ENCODE measurements at places on chromosomes 4 and X.

DNA sequence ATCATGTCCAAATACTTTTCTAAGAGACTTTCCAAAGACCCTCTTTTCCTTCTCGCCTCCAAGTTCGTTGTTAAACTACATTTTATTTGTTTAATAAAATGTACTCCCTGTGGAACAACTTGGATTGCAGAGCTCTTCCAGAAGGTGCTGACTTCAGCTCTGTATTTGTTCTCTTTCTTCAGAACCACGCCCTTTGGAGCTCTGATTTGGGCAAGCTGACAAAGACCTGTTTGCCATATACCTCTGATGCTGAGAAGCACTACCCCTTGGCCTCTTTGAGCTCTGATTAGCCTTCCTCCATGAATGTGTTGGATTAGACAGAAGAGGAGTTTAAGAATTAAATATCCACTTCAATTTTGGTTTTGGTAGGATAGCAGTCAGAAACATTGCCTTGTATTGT is 815.1 kb upstream of the POU3F4 start:
- no peak for DNase-seq

GRCh38 chr4:3473996-3474765 is 11.1 kb downstream of the DOK7 start:
- DNase-seq = no peak

DNA sequence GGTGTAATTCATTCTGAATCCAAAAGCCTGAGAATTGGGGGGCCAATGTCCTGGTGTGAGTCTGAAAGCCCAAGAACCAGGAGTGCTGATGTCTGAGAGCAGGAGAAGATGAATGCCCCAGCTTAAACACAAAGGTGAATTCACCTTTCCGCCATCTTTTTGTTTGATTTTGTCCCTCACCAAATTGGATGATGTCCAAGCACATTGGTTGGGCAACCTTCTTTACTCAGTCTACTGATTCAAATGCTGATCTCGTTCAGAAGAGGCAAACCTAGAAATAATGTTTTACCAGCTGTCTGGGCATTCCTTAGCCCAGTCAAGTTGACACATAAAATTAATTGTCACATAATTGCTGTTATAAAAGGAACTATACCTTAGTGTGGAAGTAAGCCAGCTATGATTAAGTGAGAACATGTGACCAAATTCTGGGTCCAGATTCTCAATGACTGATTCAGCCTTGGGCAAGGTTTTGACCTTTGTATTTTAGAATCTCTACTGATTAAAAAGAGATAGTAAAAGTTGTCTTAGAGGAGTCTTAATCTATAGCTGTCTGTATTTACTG is 34.5 kb upstream of the SLC4A4 start:
- DNase-seq = no peak

DNA sequence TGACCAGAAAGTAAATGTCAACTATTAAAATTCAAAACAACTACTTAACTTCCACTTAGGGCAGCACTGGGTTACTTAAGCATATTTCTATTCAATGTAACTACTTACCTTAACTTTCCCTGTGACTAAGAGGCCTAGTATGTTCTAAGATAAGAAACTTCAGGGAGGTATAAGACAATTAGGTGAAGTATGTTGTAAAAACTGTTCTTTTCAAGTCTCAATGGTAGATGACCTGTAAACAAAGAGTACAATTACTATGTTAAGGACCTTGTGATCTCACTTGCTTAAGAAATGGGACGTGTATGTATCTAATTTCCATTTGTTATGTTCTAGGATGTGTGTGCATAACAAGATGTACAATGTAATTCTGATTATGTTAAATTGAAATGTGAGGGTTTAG is 960.5 kb downstream of the CCSER1 start:
- no peak for DNase-seq

- no peak for DNase-seq
These were observed 37.9 kb upstream of the MXRA5 start for GRCh38 chrX:3384327-3384726.

DNA sequence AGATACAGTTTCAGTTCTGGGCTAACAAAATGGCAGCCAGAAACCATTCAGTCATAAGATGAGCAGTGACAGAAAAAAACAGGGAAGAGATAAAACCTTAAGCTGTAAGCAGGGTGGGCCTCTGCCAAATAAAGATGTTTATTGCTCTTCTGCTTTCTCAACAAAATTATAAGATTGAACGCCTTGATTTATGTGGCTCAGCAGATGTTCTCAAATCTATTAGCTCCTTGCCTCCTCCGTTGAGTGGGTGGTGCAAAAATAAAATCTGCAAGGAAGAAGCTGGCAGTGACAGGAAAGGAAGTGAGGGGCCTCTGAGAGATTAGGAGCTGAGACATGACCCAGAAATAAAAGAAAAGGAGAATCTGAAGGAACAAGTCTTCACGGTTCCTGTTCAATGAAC is 206.6 kb downstream of the PTTG2 start:
- DNase-seq = no peak

GRCh38 chr4:52376132-52376704 is 282.9 kb downstream of the USP46 start:
- no peak for DNase-seq

DNA sequence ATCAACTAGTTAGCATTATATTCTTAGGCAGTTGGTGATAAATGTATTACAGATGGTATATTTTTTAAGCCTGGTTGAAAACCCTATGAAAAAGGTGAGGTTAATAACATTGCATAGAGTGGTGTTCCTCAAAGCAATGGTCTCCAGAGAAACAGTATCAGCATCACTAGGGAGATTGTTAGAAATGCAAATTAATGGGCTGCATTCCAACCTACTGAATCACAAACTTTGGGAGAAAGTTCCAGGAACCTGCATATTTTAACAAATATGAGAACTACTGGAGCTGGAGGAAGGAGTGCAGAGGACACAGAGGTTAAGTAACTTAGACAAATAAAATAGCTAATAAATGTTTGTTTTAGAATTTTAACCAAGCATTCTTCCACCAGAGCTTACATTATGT is 166.9 kb upstream of the PCDH10 start:
- DNase-seq = no peak

GRCh38 chr4:74394476-74395136 is 29.7 kb downstream of the EREG start:
- no peak for DNase-seq

GRCh38 chr4:121307445-121308327 is 73.1 kb downstream of the QRFPR start:
- DNase-seq = peak; percentile 43

DNA sequence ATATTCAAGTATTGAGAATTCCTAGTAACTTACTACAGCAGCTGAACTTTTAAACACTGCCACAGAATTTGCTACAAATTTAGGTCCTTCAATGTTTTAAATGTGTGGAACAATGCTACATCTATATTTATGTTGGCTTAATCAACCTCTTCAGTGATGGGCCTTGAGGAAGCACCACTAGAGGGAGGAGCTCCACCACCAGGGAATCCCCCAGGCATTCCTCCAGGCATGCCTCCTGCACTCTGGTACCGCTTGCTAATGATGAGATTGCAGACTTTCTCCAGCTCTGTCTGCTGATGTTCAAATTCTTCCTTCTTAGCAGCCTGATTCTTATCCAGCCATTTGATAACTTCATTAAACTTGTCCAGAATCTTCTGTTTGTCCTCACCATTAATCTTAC is 190.8 kb downstream of the HTR2C start:
- no peak for DNase-seq

- DNase-seq = no peak
These were observed 205.9 kb downstream of the AASDH start for GRCh38 chr4:56181140-56181953.

- no peak for DNase-seq
These were observed 2.0 kb upstream of the TMPRSS11D start for GRCh38 chr4:67885762-67886161.

GRCh38 chr4:5572114-5572513 is 136.2 kb downstream of the EVC2 start:
- no peak for DNase-seq

DNA sequence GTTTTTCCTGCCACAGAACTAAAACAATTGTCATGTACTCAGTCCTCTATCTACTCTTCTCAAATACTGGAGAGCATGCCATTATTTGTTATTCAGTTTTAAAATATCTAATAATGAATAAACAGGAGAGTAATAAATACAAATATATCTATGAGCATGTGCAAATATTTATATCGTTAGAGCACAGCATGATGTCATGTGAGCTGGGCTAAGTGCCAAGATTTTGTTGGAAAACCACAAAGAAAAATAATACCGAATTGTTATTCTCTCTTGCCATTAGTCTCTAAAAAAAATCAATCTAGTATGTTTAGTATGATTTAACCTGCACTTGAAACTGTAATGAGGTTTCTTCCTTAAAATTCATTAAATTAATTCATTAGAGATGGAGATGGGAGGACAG is 97.3 kb downstream of the DDX60 start:
- no peak for DNase-seq

GRCh38 chr4:144658903-144659302 is 12.9 kb downstream of the HHIP start:
- DNase-seq = no peak

DNA sequence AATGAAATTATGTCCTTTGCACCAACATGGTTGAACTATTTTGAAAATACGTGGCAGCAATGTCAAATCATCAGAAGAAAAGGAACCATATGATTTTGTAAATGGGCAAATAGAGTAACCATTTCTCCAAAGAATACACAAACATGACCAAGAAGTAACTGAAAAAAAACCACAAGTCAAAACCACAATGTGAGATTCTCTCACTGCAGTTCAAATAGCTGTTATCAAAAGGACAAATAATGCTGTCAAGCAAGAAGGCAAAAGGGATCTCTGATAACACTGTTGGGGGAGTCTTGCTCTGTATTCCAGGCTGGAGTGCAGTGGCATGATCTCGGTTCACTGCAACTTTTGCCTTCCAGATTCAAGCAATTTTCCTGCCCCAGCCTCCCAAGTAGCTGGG is 280.8 kb upstream of the ZCCHC13 start:
- DNase-seq = no peak

- DNase-seq = no peak
These were observed 28.6 kb downstream of the KIAA0232 start for GRCh38 chr4:6811165-6811564.

GRCh38 chr4:128684016-128684415 is 125.5 kb upstream of the JADE1 start:
- DNase-seq = no peak

- DNase-seq = no peak
These were observed 757.0 kb downstream of the TRAM1L1 start for GRCh38 chr4:116328261-116328860.

DNA sequence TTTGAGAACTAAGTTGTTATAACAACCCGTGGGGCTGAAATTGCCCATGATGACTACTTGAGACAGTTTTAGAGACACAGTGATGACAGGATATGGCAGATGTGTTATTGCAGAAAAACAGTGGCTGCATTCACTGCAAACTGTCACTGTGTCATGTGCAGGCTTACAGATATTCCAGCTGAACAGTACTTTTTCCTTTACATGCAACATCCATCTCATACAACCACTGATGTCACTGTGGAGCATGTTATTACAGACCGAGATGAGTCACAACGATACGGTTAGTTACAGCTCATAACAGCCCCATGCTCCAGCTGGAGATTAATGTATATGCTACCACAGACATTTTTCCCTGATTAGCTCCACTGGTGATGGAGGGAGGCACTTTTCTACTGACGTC is 207.4 kb downstream of the TMA16 start:
- no peak for DNase-seq

GRCh38 chr4:44869222-44869882 is 143.0 kb upstream of the GNPDA2 start:
- no peak for DNase-seq

DNA sequence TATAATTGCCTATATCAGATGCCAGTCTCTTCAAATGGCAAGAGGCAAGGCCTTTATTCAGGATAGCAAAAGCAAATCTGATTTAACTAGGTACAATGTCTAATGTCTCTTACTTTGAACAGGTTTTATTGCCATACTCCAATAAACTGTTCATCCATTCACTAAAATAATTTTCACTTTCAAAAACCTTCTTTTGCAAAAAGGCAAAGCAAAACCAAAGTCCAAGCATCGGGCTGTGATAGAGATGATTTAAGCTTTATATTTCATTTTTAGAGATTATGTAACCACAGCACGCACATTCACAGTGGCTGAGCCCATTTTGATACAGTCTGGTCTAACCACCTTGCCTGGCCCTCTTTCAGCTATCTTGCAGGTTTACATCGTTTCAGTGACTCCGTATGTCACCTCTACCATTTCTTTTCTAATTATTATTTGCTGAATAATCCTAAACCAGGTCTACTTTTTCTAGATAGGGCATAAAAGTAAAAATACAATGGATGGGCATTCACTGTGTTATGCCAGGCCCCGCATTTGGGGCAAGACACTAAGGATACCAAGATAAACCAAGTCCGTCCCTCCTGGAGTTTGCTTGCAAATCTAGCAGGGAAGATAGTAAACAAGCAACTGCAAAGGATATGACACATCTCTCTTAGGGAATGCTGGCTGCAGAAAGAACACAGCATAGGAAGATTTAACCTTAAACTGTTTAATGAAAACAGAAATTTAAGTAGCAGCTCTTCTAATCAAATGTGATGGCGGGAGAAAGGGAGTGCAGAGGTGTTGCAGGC is 1.8 kb downstream of the CASP3 start:
- no peak for DNase-seq

DNA sequence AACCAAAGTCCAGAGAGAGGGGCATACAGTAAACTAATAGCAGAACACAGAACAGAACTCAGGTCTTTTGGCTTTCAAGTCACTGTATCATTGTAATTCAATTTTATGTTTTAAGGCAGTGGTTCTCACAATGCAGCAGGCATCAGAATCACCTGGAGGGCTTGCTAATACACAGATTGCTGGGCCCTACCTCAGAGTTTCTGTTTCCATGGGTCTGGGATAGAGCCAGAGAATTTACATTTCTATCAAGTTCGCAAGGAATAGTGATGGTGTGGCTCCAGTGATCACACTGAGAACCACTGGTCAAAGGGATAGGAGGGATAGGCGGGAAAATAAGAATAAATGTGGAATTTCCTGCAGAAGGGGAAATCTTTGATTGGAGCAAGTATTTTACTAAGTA is 36.7 kb downstream of the LANCL3 start:
- DNase-seq = no peak

GRCh38 chrX:48908600-48908999 is 2.8 kb downstream of the SLC35A2 start:
- DNase-seq = no peak
